ENCODE measurements at places on chromosomes 1 and 21.

DNA sequence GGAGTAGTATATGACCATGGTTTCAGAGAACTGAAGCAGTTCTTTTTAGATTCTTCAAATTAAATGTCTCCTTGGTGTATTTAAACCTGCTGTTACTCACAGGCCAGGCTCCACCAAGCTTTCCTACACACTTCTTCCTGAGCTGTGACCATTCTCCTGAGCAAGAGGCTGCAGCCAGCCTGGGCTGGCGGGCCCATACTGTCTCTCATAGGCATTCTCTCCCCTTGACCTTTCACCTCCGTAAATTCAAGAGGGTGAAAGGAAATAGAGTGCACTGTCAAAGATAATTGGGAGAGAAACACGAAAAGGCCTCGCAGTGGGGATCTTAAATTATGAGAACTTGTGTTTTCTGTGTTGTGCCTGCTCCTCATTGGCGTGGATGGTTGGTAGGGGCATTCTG is 2.3 kb downstream of the ARF1 start:
- DNase-seq = no peak

DNA sequence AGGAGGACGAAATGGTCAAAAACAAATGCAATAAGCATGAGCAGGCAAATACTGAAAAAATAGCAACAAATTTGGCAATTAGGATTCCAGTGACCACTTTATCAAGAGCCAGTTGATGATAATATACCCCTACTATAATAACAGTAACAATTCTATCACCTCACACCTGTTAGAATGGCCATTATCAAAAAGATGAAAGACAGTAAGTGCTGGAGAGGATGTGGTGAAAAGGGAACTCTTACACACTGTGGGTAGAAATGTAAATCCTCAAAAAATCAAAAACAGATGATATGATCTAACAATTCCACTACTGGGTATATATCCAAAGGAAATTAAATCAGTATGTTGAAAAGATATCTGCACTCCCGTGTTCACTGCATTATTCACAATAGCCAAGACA is 114.3 kb upstream of the GFI1 start:
- no peak for DNase-seq

DNA sequence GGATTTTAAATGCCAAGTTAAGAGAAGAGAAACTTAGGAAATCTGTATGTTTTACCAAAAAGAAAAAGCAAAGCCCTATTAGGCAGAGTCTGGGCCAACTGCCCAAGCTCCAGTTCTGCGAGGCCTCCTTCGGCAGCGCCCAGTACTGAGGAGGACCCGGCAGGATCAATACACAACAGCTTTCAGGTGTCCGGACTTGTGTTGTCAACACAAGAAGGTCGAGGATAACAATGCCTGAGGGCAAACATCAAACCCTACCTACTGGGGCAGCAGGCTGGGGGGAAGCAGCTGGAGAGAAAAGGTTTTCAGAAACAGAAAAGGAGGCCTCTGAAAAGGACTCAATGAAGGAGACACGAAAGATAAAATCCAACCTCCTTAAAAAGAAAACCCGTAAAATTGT is 98.1 kb upstream of the GJB5 start:
- no peak for DNase-seq

GRCh38 chr1:224637515-224637914 is 21.4 kb downstream of the CNIH3 start:
- no peak for DNase-seq

GRCh38 chr1:202713110-202713509 is 2.9 kb upstream of the SYT2 start:
- DNase-seq = peak; percentile 11

GRCh38 chr1:236767276-236767675 is 27.8 kb upstream of the MTR start:
- DNase-seq = no peak

DNA sequence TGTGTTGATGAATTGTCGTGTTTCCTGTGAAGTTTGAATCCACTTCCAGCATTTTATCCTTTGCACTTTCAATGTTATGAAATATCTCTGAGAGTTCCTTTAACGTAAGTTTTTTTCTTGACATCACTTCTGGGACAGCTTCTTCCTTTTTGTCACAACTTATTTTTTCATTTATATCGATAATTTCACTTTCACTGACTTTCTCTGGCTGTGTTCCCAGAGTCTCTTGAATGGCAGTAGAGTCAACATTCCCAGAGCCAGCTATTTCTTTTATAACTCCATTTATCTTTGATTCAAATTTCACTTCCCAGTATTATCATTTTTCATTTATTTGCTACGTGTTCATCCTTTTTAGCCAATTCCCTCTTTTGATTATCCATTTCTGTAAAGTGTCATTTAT is 256.5 kb downstream of the PAPPA2 start:
- DNase-seq = no peak

DNA sequence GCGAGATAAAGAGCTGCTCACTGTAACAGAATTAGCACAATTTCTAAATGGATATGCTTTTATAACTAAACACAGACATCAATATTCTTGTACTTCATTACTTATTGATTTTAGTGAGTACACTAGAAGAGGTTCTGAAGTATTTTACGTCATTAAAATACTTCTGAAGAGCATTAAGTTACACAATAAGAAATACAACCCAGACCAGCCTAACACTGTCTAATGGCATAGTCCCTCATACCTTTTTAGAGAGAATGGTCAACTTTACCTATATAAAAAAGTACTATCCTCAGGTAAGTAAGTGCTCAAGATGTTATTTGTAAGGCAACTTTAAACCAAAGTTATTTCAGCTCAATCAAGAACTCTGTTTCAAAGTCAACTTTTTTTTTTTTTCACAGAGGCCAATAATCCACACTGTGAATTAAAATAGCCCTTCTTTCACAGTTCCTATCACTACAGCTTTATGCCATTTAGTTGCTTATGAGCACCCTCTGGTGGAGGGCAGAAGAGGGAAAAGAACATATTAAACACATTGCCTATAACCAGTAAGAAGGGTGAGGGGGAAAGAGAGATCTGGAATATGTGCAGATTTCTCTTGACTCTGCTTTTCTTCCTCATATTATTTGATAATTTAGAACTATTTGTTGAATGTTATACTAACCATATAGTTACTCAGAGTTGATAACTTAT is 182.1 kb upstream of the DMRTA2 start:
- peak; percentile 7 for DNase-seq

DNA sequence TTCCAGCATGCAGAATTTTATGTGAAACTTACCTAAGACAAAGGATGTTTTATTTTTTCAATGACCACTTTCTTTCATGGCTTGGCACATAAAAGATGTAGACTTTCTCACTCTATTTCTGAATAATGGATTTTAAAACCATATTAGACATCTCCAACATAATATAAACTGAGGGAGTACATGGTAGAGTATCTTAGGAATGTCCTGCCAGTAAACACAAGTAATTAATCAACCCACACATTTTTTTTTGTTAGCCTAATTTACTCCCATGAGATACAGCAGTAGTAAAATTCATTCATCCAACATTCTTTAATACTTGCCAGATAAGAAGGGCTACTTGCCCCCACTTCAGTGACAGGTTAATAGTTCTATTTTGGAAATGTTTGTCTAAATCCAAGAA is 235.4 kb upstream of the ADAMTS5 start:
- DNase-seq = no peak

- no peak for DNase-seq
Observed at GRCh38 chr1:155812878-155813277, 44.1 kb downstream of the GON4L start.

GRCh38 chr1:34856697-34857096 is 2.9 kb downstream of the SMIM12 start:
- DNase-seq = no peak

DNA sequence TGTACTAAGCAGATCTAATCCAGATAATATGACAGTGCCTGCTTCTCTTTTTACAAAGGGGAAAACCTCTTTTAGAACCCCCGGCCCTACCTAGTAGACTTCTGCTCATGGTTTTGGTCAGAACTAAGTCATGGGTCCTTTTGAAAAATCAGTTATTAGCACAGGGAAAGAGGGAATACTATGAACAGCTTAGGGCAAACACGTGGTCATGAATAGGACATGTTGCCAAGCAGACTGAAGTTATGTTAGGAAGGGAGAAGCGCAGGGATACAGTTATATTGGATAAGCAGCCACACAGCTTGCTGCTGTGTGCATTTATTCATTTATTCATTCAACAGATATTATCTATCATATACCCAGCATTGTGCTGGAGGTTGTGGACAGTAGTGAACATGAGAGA is 25.3 kb upstream of the IGSF3 start:
- DNase-seq = no peak

- no peak for DNase-seq
Observed at GRCh38 chr1:224911217-224911616, 18.3 kb upstream of the DNAH14 start.

DNA sequence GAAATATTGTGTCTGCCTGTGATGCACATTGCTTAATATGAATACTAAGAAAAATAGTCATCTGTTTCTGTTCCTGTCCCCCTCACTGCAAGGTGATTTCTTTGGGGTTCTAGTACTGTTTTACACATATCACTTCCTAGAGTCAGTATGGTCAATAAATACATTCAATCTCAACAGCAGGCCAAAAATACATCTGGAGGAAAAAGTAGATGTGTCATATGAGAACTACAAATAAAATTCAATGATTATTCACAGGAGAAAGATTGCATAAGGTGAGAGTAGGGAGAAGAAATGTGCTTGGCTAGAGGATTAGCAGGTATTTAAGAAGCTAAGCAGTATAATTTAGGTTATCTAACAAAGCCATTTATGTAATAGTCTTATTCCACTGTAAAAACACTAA is 45.3 kb upstream of the SAMSN1 start:
- no peak for DNase-seq

GRCh38 chr1:152517237-152517811 is 3.0 kb downstream of the CRCT1 start:
- DNase-seq = no peak

Data from SHP77 (cell line).